ENCODE measurements at places on chromosomes 2 and 18. TPM values are rescaled to one million over a fixed set of nuclear protein-coding genes. Genes with fewer than 3 reads are reported as not detected.

The TXNDC2 gene
- not detected for total RNA-seq

The SP140 gene
- total RNA-seq = 2.1 TPM

The TMEM163 gene
- 41.3 TPM for total RNA-seq

The NEUROD1 gene
- 0.69 TPM for total RNA-seq

The GKN1 gene
- total RNA-seq = not detected

The IL1F10 gene
- not detected for total RNA-seq

The UGT1A5 gene
- not detected for total RNA-seq

The DNAJB2 gene
- total RNA-seq = 91.6 TPM

The DNAJC5G gene
- total RNA-seq = 0.23 TPM

The B3GNT7 gene
- 9.0 TPM for total RNA-seq

The CD226 gene
- total RNA-seq = 1.8 TPM

The NXPH2 gene
- total RNA-seq = 19.4 TPM

The RTP5 gene
- total RNA-seq = 13.8 TPM

The TOGARAM2 gene
- 2.3 TPM for total RNA-seq

The REG1B gene
- total RNA-seq = not detected

The SERPINB3 gene
- total RNA-seq = not detected

The RIT2 gene
- 59.3 TPM for total RNA-seq

The YES1 gene
- total RNA-seq = 65.3 TPM

The EHBP1 gene
- 124 TPM for total RNA-seq

The IL37 gene
- total RNA-seq = not detected

The HADHB gene
- total RNA-seq = 58.1 TPM

The SLC5A7 gene
- 14.3 TPM for total RNA-seq

The SLC9A4 gene
- 0.69 TPM for total RNA-seq

The RNF144A gene
- total RNA-seq = 52.8 TPM

The ABHD1 gene
- 0.46 TPM for total RNA-seq

The DSC3 gene
- 0.23 TPM for total RNA-seq

The AGFG1 gene
- total RNA-seq = 76.4 TPM

The FBLN7 gene
- 6.2 TPM for total RNA-seq

The MSH2 gene
- total RNA-seq = 83.7 TPM

The CCDC150 gene
- 9.2 TPM for total RNA-seq

The PRSS56 gene
- total RNA-seq = 1.6 TPM

The DHRS9 gene
- 1.6 TPM for total RNA-seq

The GPR45 gene
- 1.8 TPM for total RNA-seq

The MRO gene
- 1.6 TPM for total RNA-seq

The KATNAL2 gene
- 5.8 TPM for total RNA-seq

The RAB6C gene
- 2.5 TPM for total RNA-seq

The PIGN gene
- 39.4 TPM for total RNA-seq

The IL1A gene
- total RNA-seq = 0.92 TPM

The G6PC2 gene
- total RNA-seq = not detected

Measured in diencephalon (tissue), 1 donor.